ENCODE measurements at places on chromosomes 13 and 19.
A peak's percentile ranks its signal among the peaks of the same experiment; 100 is the strongest.

- DNase-seq = no peak
These were observed 19.2 kb downstream of the PNMA8A start for GRCh38 chr19:46452186-46452585.

- no peak for DNase-seq
These were observed 116.1 kb downstream of the DNAJC3 start for GRCh38 chr13:95793018-95793555.

DNA sequence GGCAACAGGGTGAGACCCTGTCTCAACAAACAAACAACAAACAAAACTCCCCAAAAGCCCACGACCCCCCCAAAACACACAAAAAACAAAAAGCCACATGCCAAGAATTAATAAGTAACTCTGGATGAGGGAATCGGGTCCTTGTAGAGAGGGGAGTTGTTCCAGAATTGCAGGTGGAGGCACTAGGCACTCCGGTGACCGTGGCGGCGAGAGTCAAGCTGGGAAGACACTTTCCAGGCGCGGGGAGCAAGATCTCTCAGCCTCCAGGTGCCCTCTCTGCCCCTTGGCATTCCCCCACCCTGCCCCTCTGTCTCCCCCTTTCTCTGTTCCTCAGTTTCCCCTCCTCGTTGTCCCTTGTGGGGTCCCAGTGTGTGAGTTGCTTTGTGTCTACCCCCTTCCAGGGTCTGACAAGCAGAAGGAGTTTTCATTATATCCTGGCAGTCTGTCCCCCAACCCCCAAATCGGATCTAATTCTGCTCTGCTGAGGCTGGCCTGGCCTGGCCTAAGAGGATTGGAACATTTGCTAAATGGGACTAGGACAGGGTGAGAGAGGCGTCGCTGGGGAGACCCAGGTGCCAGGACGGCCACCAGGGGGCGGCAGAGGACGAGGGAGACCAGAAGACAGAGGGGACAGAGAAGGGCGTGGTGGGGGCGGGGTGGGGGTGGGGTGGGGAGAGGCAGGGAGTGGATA lies 8.3 kb upstream of the CRX start:
- DNase-seq = peak; percentile 28

DNA sequence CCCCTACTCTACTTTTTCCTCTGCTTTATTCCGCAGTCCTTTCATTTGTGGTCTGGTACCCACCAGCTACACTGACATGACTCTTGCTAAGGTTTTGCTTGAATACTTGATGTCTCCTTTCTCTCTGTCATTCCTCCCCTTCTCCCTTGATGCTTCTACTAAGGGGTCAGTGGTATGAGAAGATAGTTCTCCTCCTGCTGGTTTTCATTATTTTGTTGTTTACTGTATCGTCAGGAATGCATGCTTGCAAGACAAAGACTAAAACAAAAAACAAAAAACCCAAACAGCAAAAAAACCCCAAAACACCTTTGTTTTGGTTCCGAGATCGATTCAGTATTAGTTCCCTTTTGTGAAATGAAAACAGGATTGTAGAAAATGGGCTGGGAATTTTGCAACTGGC lies 59.5 kb downstream of the PCCA start:
- no peak for DNase-seq

- no peak for DNase-seq
These were observed 1541.8 kb downstream of the EFNB2 start for GRCh38 chr13:104993708-104994107.

GRCh38 chr19:2984215-2984528 lies 6.8 kb downstream of the TLE6 start:
- no peak for DNase-seq

DNA sequence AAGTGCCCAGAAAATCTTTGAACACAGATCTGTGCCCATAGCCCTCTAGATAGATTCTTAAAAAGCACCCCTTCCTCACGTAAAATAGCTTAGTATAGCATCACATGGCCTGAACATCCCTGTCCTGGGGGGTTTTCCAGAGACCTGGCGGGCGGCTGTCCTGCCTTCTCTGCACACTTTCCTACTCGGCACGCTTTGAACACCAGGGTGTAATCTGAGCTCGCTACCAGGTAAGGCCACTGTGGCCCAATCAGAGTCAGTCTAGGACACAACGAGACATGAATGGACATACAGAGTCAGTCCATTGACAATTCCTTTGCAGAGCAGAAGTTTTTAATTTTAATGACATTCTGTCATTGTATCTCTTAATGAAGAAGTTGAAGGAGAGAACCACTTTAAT lies 8.1 kb downstream of the CYP2A13 start:
- no peak for DNase-seq

GRCh38 chr13:50981686-50982085 lies 72.1 kb downstream of the RNASEH2B start:
- DNase-seq = no peak

DNA sequence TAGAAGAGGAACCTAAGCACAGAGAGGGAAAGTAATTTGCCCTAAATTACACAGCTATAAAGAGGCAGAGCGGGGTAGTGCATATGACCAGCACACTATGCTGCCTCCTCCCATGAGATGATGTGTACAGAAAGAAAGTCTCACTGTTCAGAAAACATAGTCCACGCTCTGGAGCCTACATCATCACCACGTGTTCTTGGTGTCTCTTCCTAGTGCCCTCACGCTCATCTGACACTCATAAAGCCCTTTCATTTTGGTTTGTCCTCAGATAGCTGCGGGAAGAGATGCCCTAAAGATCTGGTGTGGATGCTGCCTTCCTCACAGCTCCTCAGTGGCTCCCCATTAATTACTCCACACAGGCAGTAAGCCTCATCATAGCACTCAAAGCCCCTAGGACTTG lies 27.4 kb upstream of the SIAH3 start:
- no peak for DNase-seq

GRCh38 chr13:108402850-108403249 lies 133.3 kb downstream of the TNFSF13B start:
- DNase-seq = no peak

DNA sequence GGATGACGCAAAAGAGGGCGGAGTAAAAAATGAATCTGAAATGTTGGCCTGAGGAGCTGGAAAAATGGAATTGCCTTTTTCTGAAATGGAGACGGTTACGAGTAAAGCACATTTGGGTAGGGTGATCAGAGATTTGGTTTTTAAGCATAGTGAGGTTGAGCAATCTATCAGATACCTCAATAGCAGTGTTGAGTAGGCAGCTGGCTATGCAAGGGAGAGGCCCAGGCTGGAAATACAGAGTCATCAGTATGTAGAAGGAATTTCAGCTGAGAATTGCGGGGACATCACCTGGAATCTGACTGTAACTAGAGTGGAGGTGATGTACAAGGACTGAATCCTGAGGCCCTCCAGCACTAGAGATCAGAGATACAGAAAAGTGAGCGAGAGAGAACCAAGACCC lies 224.8 kb downstream of the LMO7 start:
- no peak for DNase-seq

DNA sequence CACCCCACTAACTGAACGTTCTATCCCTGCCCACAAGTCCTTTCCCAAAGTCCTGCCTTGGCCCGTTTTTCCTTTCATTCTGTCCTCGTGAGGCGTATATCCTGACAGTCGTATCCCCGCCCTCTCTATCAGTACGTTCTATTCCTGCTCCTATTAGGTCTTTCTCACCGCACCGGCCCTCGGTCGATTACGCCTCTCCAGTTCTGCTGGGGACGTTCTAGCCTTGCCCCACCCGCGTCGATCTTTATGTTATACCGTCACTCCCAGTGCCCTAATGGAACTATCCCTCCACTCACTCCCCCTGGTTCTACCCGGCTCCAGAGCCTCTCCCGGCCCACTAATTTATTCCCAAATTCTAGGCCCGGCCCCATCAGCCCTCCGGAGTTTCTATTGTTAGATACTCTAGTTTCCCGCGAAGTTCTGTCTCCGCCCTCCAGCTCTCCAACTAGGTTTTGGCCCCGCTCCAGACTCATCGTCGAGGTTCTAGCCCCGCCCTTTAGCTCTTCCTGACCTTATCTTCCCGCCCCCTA lies 2.0 kb downstream of the PLAUR start:
- DNase-seq = no peak

DNA sequence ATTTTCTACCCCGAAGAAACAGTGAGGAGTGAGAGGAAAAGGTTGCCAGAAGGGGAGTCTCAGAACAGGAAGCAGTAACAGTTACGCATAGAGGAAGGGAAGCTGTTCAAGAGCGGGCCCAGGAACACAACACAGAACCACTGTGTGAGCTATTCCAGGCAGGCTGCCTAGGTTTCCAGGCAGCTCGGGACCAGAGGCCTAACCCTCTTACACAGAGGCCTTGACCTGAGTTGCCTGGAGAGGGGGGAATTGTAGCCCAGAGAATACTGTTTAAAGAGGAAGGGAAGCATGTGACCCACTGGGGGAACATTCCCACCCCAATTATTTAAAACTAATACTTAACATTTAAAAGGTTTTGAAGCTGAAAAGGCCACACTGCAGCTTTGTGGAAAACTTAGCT lies 93.3 kb upstream of the ZNF98 start:
- DNase-seq = no peak

DNA sequence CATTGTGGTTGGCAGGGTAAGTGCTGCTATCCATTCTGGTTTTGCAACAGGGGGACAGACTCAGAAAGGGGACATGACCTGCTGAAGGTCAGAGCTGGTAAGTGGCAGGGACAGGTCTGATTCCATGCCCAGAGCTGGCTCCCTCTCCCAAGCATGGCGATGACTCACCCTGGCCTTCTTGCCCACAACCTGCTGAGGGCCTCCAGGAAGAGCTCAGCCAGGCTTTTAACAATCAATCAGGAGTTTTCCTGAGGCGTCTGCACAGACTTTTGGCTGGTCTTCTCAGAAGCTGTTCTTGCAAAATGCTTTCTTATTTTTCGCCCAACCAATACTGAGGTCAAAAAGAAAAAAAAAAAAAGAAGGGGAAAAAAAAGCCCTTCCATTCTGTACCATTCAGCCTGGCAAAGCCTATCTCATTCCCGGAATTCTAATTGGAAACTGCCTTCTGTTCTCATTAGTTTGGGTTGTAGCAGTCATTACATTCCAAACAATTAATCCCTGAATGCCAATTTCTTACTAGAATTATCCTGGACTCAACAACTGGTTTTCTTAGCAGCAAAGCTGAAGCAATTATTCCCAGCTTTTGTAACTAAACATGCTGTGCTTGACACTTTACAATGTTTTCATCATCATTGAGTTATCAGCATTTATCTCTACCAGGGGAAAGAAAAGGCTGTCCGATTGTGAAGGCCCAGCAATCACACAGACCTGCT lies 17.7 kb downstream of the SIAH3 start:
- no peak for DNase-seq

DNA sequence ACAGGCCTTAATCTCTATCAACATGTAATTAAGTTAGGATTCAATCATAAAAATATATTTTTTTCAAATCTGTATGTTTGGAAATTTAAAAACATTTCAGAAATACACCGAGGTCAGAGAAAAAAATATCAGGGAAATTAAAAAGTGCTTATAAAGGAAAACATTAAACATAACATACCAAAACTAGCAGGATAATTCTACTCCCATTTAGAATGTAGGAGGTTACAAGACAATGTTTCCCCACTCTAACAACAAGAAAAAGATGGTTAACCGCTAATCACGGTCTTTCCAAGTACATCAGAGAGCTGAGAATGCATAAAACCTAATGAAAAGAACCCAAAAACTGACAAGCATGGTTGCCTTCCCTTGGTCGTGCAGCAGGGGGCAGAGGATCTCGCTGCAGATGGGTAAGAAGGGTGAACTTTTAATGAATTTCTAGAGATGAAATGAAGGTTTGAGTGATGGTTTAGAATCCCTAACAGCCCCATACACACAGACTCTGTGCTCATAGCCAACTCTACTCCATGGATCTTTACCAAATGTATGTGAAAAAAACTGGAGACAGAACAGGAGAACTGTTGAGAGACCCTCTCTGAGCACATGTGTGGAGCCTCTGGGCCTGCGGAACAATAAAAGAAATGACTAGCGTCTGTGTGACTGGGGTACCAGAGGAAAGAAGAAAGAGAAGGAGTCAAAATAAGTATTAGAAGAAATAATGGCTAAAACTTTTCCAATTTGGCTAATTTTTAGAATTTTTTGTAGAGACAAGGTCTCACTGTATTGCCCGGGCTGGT lies 51.3 kb upstream of the LSM14A start:
- DNase-seq = no peak

- no peak for DNase-seq
These were observed 59.3 kb upstream of the ABCC4 start for GRCh38 chr13:95360464-95361097.

DNA sequence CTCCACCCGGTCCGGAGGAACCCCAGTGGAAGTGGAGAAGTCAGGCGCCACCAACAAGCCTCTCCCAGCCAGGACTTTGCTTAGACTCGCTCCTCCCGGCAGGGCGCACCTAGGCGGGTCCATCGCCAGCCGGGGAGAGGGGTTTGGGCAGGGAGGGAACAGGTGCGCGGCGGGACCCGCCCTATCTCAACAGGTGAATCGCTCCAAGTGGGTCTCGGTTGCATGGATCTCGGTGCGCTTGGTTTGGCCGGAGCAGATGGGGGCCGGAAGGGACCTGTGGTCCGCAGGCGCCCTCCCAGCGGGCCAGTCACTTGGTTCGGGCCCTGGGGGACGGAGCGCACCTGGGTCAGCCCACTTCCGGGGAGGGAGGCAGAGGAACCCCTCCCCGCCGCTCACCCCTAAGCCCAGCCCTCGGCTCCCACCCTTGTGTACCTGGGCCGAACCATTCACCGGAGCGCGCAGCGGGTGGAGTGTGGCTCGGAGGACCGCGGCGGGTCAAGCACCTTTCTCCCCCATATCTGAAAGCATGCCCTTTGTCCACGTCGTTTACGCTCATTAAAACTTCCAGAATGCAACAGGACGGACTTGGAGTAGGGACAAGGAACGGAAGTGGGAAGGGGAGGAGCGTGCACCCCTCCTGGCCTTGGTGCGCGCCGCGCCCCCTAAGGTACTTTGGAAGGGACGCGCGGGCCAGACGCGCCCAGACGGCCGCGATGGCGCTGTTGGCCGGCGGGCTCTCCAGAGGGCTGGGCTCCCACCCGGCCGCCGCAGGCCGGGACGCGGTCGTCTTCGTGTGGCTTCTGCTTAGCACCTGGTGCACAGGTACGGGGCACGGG lies at the start of gene LSR:
Gene LSR (plus strand): TSS at position 693 of the 836 bp plus-strand sequence. CDS start 21 bp downstream, at position 714.
- peak; percentile 91 for DNase-seq

DNA sequence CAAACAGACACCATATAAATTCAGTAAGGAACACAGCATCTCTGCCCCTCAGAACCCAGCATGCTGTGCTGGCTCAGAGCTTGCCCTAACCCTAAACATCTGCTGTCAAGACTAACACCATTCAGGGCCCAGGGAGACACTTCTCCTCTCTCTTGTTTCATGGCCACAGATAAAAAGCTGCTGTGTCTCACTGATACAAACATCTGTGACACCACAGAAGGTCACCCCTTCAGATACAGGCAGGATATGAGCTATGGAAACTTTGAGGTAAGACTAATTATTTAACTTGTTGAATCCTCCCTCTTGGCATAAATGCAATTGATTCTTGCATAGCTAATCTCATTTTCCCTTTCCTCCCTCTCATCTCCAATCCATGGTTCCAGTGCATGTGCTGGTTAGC lies 61.6 kb upstream of the GPR12 start:
- DNase-seq = no peak

GRCh38 chr13:110590577-110590976 lies 24.8 kb upstream of the NAXD start:
- DNase-seq = no peak

GRCh38 chr19:55152017-55152416 lies 3.0 kb upstream of the TNNT1 start:
- no peak for DNase-seq

- no peak for DNase-seq
These were observed 2.3 kb downstream of the IER2 start for GRCh38 chr19:13152356-13152973.
